ENCODE measurements at places on chromosomes 4 and X.

GRCh38 chr4:94475050-94475449 lies 23.3 kb downstream of the PDLIM5 start:
- no peak for DNase-seq

DNA sequence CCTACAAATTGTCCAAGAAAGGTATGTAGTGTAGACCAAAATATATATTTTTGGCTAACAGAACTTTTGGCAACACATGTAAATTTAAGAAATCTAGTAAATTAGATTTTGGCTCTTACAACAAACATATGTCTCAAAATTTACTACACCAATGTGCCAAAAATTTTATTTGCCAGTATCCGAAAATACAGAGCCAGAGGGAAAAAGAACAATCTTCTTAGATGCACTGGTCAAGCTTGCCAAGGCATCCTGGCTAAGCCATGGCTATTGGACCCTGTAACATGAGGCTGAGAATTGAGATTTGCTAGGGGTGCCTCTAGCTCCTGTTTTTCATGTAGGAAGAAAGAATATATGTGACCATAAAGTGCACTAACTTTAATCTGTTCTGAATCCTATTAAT lies 91.8 kb downstream of the GABRG1 start:
- DNase-seq = no peak

DNA sequence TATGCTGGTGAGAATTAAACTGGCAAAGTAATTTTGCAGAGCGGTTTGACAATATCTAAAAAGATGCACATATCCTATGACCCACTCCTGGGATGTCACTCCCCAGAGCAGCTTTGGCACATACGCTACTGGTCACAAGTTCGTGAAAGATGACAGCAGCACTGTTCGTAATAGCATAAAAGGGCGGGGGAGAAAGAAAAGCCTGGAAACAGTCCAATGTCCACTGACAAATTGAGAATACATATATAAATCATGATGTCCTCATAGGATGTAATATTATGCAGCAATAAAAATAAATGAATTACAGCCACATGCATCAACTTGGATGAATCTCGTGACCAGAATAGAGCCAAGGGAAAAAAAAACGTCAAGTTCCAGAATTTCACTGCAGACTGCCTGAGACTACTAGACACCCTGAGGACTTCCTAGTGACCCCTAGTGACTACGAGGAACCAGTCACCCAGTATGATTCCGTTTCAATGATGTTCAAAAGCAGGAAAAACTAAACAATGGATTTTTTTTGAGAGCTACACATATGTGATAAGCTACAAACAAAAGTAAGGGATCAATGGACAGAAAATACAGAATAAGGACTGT lies 1.8 kb downstream of the PCSK1N start:
- no peak for DNase-seq

DNA sequence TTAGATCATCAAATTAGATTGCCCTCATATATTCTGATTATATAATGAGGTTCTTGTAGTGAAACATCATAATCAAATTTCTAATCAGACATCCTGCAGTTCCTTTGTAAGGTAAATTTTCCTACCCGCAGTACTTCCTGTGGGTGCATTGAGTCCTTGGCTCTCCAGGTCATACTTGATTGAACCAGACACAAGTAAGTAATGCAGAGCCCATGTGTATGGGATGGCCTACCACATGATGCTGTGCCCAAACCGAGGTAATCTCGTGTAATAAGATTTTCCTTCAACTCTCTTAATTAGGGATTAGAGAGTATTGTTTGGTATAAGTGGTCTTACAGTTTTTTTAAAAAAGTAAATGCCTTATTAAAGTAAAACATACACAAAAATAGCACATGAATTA lies 1841.8 kb downstream of the PCDH7 start:
- DNase-seq = no peak

- DNase-seq = no peak
Observed at GRCh38 chrX:68684291-68684918, 36.9 kb downstream of the STARD8 start.
